Ecto neural progenitor cell (in vitro differentiated cells): ENCODE measurements at places on chromosomes 7 and 10.

- DNase-seq: no peak
Observed at GRCh38 chr7:20831956-20832355, 45.3 kb upstream of the SP8 start.

GRCh38 chr10:126455766-126456405 lies 67.6 kb upstream of the ADAM12 start:
- no peak for DNase-seq

GRCh38 chr7:16989811-16990413 lies 108.1 kb upstream of the AGR3 start:
- DNase-seq: no peak

DNA sequence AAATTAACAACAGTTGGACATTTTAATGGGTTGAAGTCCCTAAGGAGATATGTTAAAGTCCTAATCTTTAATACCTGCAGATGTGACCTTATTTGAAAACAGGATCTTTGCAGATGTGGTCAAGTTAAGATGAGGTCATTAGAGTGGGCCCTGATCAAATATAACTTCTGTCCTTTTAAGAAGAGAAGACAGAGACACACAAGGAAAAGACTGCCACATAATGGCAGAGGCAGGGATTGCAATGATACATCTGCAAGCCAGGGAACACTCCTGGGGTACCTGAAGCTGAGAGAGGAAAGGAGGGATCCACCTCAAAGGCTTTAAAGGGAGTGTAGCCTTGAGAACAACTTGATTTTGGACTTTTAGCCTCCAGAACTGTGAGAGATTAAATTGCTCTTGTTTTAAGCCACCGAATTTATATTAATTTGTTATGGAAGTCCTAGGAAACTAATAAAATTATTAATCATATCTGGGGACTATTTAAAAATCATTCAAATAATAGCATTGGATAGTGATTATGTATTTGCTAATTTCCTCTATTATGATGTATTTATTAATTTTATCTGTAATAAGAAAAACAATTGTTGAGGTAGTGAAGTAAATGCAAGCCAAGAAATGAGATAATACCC lies 700.0 kb upstream of the PCDH15 start:
- DNase-seq: peak; percentile 47

DNA sequence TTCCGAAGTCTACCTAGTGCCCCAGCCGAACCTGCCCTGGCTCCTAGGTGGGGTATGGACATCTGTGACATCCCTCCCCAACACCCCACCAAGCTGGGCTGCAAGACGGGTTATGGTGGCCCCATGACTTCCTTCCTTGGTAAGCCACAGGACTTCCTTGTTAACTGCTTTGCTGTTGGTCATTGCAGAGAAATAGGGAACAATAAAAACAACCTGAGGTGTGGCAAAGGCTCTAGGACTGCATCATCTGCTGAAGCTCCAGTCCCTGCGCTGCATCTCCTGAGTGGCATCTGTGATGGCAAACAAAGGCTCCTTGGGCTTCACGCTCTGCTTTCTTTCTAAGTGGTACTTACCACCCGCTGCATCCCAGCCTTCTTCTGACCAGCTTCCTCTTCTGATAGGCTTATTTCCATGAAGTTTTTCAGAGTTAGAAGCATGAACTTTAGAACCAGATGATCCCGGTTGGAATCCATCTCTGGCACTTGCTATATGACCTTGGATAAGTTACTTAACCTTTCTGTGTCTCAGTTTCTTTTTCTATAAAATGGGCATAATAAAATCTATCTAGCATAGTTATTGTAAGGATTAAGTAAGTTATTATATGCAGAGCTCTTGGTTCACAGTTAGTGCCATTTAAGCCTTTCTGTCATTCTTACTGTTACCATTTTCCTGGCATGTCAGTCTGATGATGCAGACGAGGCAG lies 216.8 kb downstream of the RPS24 start:
- no peak for DNase-seq

DNA sequence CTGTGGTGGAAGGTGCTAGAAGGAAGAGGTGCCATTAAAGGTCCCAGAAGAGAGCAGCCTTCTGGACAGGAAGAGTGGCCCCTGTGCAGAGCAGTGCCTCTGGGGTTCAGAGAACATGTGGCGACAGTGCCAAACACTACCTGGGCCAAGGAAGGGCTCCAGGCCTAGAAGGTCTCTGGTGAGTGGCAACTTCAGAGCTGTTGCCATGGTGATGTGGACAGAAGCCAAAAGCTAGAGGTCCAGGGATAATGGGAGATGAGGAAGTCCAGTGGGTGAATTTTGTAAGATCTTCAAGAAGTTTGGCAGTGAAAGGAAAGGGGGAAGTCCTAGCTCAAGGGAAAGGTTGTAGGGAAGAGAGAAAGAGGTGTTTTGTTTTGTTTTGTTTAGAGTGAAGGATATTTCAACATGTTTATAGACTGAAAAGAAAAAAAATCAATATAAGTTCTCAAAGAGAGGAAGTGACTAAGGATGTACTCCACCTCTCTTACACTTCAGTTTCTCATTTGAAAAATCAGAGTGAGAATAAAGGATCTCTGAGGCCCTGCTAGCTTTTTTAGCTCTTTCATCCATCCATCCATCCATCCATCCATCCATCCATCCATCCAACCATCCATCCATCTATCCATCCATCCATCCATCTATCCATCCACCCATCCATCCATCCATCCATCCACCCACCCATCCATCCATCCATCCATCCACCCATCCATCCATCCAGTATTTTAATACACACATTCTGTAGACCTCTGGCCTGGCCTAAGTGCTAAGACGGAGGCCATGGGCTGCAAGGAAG lies 77.1 kb upstream of the DUSP5 start:
- no peak for DNase-seq

DNA sequence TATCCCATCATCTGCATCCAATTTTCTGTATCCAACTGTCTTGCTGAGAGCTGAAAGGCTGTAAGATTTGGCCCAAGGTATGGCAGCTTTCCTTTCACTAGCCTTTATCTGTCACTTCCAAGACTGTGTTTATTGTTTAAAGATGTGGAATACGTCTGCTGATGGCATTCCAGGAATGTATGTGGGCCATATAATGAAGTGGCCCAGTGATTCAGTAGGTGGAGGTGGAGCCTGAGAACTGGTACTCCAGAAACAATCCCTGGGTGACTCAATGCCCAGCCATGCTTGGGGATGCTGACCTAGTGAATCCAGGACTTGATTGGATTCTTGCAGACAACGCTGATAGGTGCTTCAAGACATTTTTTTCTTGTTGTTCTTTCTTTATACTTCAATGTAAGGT lies 13.5 kb downstream of the NEUROD6 start:
- no peak for DNase-seq
